ENCODE measurements at places on chromosomes 7 and 10.

GRCh38 chr7:111958896-111959295 lies 247.3 kb downstream of the DOCK4 start:
- no peak for DNase-seq

DNA sequence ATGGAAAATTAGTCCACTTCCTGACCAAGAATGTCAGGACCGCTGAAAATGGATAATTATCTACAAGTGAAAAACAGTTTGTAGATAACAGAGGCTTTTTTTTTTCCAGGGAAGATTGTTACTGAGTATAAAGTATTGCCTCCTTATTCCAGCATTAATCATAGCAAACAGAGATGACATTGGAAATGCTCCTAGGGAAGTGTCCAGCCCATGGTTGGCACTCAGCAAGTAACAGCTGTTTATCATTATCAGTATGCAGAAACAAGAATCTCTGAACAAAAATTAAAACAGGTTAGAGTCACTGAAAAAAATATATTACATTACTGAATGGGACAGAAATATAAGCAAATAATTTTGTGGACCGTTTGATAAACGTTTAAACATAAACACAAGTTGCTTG lies 14.6 kb downstream of the FGL2 start:
- no peak for DNase-seq

- no peak for DNase-seq
Observed at GRCh38 chr7:151484971-151485707, 34.6 kb downstream of the RHEB start.

- no peak for DNase-seq
Observed at GRCh38 chr10:91012502-91012901, 91.6 kb upstream of the ANKRD1 start.

- DNase-seq: no peak
Observed at GRCh38 chr7:159175792-159176191, 31.1 kb upstream of the VIPR2 start.

- no peak for DNase-seq
Observed at GRCh38 chr7:149476791-149477190, 15.9 kb upstream of the ZNF777 start.

GRCh38 chr10:24255881-24256311 lies 47.0 kb downstream of the KIAA1217 start:
- no peak for DNase-seq

- DNase-seq: no peak
Observed at GRCh38 chr7:138568655-138569054, 108.6 kb downstream of the TRIM24 start.
